ENCODE measurements at places on chromosomes 7 and 10. TPM values are rescaled to one million over a fixed set of nuclear protein-coding genes. Genes with fewer than 3 reads are reported as not detected.

The RET gene
- total RNA-seq = 0.27 TPM

The CARD11 gene
- total RNA-seq = under 0.01 TPM

The STK31 gene
- 0.33 TPM for total RNA-seq

The ZFYVE27 gene
- 14.1 TPM for total RNA-seq

The FOXP2 gene
- total RNA-seq = 17.4 TPM

The ANKRD22 gene
- total RNA-seq = 0.33 TPM

The WASHC2C gene
- 26.7 TPM for total RNA-seq

The SH2D4B gene
- not detected for total RNA-seq

The TACC2 gene
- total RNA-seq = 9.2 TPM

The PILRB gene
- 8.1 TPM for total RNA-seq

The PNLIPRP2 gene
- not detected for total RNA-seq

The CYP2C8 gene
- not detected for total RNA-seq

The FBXL13 gene
- 3.4 TPM for total RNA-seq

The CCDC136 gene
- total RNA-seq = 9.9 TPM

The CALML3 gene
- total RNA-seq = not detected

The CACNB2 gene
- total RNA-seq = 2.1 TPM

The SORBS1 gene
- total RNA-seq = 0.74 TPM

The VGF gene
- not detected for total RNA-seq

The MRLN gene
- total RNA-seq = not detected

The GSTO2 gene
- 3.4 TPM for total RNA-seq

The FASTK gene
- total RNA-seq = 86.0 TPM

The PRPS1L1 gene
- not detected for total RNA-seq

The STAM gene
- total RNA-seq = 32.0 TPM

The SFMBT2 gene
- total RNA-seq = 0.25 TPM

The UCN3 gene
- not detected for total RNA-seq

The EVX1 gene
- not detected for total RNA-seq

The TBC1D12 gene
- total RNA-seq = 16.5 TPM

The ZNF12 gene
- total RNA-seq = 16.9 TPM

The DIP2C gene
- 16.1 TPM for total RNA-seq

The ZNF853 gene
- total RNA-seq = 1.6 TPM

The CRYGN gene
- total RNA-seq = 0.16 TPM

The ZWINT gene
- 2.7 TPM for total RNA-seq

The MINDY4 gene
- total RNA-seq = 13.2 TPM
